IPS DF 6.9 (cell line): ENCODE measurements at places on chromosomes 5 and 9.

DNA sequence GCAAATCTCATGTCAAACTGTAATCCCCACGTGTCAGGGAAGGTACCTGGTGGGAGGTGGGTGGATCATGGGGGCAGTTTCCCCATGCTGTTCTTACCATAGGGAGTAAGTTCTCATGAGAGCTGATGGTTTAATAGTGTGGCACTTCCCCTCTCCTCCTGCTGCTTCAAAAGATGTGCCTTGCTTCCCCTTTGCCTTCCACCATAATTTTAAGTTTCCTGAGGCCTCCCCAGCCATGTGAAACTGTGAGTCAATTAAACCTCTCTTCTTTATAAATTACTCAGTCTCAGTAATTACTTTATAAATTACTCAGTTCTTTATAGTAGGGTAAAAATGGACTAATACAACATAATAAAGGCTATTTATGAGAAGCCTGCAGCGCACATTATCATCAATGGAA, 7.1 kb upstream of the CNTRL start:
- no peak for DNase-seq

DNA sequence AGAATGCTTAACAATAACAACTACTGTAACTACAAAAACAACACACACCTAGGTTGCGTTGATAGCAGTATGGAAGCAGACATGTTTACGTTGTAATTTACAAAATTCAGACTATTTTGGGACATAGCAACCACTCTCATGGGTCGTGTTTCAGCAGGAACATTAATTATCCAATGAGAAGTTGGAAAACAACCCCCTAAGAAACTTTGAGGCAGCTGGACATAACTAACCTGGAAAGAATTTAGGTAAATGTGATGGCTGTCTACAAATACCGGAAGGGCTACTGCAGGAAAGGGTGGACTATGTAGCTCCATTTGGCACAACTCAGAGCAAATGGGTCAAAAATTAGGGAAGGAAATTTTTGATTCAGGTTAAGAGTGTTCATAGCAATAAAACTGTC, 409.3 kb downstream of the ADGRV1 start:
- no peak for DNase-seq

GRCh38 chr9:103900466-103900865, 193.6 kb upstream of the SMC2 start:
- no peak for DNase-seq

- no peak for DNase-seq
These were observed 218.6 kb downstream of the ESM1 start for GRCh38 chr5:54766748-54767147.

DNA sequence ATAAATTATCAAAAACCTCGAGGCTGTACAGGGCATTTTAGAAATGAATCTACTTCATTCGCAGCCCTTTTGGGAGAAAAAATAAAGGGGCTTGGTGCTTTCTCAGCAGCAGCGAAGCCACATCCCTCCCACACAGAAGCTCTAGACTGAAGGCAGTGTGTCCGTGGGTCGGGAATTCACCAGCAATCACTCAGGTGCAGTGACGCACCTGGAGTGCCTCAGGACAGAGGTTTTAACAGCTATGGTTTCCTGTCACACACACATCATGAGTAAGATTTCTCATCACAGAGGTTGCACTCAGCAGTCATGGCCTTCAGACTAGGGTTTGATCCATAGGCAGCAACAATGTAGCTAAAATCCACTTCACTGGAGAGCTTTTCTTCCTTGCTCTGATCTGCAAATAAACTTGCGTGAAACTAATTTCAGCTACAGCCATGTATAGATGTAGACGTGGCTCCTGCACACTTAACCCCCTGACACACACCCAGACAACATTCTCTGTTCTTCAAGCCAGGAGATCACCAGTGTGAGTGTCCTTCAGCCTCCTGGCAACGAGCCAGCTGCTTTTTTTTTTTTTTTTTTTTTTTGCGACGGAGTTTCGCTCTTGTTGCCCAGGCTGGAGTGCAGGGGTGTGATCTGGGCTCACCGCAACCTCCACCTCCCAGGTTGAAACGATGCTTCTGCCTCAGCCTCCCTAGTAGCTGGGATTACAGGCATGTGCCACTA, 34.8 kb downstream of the DYNC2I2 start:
- no peak for DNase-seq

DNA sequence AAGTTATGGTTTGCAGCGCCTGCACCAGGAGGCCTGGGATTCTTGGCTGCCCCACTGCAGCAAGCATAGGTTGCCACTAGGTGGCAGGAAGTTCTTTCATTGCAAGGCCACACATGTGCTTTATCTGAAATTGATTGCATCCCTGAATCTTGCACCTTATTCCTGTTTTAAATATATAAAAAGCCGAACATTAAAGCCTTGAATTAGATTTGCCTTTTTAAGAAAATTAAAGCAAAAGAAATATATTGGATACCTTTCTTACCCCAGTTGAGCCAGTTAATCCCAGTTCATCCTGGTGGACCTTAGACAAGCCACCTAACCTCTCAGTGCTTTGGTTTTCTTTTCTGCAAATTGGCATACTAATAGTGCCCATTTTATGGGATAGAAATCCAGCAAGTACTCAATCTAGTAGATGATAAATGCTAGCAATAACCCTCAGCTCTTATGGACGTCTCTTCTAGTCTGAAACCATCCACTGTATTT, 6.3 kb upstream of the TRMT10B start:
- DNase-seq: peak; percentile 29

DNA sequence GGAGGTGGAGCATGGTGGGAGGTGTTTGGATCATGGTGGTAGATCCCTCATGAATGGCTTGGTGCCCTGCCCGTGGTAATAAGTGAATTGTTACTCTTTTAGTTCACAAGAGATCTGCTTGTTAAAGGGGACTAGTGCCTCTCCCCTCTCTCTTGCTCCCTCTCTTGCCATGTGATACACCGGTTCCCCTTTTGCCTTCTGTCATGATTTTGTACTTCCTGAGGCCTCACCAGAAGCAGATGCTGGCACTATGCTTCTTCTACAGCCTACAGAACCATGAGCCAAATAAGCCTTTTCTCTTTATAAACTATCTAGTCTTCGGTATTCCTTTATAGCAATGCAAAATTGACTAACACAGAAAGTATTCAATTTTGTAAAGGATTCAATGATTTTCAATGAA, 817.1 kb downstream of the TLR4 start:
- no peak for DNase-seq

DNA sequence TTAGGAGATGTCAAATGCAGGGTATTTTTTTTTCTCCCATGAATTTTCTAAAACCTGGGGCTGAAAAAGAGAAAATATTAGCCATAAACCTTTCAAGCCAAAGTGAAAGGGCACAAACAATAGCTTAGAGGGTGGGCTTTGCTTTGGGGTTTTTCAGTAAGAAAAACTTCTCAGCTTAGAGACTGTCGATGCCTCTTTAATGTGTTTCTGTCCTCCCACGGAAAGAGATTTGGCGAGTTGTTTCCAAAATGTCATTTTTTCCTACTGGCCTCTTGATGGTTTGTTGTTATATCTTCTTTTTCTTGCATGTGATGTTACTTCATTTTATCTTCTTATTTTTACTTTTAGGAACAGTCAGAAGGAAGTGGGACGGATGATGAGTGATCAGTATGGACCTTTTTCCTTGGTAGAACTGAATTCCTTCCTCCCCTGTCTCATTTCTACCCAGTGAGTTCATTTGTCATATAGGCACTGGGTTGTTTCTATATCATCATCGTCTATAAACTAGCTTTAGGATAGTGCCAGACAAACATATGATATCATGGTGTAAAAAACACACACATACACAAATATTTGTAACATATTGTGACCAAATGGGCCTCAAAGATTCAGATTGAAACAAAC, 177.3 kb downstream of the SMARCA2 start:
- no peak for DNase-seq

DNA sequence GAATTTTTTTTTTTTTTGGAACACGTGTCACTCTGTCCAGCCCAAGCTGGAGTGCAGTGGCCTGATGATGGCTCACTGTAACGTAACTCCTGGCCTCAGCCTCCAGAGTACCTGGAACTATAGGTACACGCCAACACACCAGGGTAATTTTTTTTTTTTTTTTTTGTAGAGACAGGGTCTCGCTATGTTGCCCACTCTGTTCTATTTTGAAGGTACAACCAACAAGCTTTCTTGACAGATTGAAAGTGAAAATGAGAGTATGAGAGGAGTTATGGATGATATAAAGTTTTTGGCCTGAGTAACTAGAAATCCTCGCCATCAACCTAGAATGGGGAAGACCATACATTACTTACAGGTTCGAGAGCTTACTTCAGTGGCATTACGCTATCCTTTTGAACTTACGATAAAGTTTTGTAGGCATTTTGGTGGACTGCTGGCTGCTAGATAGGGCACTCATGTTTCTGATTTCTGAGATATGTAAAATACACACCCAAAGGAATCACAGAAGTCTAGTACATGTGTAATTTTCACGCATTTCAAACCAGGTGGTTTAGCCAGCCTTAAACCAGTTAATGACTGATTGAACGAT, 806 bp upstream of the CDC42SE2 start:
- no peak for DNase-seq

GRCh38 chr9:32875748-32876147, 92.4 kb downstream of the TMEM215 start:
- no peak for DNase-seq

- DNase-seq: no peak
These were observed 92.9 kb upstream of the LPAR1 start for GRCh38 chr9:111131211-111131610.
